ENCODE measurements at places on chromosomes 7 and 10.

DNA sequence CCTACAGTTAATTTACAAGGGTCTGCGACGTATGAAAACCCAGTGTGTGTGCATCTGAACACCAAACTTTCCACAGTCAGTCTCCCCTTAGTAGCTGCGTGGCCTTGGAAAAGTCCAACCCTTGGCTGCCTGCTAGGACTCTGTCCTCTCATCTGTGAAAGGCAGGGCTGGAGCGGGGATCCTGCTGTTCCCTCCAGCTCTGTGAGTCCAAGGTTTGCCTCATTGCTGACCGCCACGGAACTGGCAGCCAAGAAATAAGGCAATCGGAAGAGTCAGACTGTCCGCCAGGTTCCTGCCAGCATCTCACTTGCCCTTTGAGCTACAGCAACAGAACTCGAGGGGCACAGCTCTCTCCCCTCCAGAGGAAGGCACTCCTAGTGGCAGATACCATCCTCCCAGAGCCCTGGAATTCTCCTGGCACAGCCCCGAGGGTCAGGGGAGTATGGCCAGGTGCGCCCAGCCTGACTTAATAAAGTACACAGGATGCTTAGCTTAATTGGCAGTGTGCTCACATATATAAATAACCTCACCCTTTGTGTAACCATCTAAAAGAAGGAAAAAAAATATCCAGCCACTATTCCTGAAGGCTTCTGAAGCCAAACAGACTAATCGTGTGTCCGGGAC is 530.1 kb upstream of the FOXK1 start:
- no peak for DNase-seq

GRCh38 chr7:123193235-123193634 is 6.5 kb downstream of the SLC13A1 start:
- DNase-seq: no peak

- no peak for DNase-seq
These were observed 59.8 kb upstream of the CYP2C9 start for GRCh38 chr10:94878649-94879048.

GRCh38 chr7:4241791-4242190 is 440.3 kb upstream of the FOXK1 start:
- DNase-seq: no peak

GRCh38 chr10:80938903-80939302 is 401.2 kb downstream of the SH2D4B start:
- no peak for DNase-seq

GRCh38 chr7:77887567-77887966 is 89.0 kb downstream of the PHTF2 start:
- peak; percentile 78 for DNase-seq

GRCh38 chr7:36707898-36708297 is 16.4 kb downstream of the AOAH start:
- DNase-seq: no peak

DNA sequence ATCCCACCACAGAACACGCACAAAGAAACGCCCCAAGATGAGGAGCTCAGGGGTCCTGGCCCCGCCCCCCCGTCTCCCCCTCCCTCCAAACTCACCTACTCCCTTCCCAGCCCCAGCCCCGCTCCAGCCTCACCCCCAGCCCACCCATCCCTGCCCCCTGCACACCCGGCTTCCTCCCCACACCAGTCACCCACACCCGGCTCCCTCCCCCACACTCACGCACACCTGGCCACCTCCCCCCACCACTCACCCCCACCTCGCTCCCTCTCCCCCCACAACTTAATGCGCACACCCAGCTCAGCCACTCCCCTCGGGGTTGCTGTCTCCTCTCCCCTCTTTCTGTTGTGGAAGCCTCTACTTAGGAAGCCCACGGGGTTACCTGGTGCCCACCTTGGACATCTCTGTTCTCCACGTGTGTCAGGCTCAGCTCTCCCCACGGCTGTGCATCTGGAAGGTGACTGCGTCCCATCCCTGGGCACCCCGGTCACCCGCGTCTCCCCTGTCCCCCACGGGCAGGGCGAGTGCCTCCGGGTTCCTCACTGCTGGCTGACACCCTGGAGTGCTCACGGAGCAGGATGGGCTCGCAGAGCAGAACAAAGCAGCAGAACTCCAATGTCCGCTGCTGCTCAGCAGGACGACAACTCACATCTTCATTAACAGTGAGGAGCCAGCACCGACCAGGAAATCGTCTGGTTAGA is 166.8 kb downstream of the USP6NL start:
- DNase-seq: no peak

- no peak for DNase-seq
These were observed 33.6 kb downstream of the PRR15 start for GRCh38 chr7:29597266-29597665.

- no peak for DNase-seq
These were observed 14.7 kb downstream of the COL1A2 start for GRCh38 chr7:94409200-94409948.

DNA sequence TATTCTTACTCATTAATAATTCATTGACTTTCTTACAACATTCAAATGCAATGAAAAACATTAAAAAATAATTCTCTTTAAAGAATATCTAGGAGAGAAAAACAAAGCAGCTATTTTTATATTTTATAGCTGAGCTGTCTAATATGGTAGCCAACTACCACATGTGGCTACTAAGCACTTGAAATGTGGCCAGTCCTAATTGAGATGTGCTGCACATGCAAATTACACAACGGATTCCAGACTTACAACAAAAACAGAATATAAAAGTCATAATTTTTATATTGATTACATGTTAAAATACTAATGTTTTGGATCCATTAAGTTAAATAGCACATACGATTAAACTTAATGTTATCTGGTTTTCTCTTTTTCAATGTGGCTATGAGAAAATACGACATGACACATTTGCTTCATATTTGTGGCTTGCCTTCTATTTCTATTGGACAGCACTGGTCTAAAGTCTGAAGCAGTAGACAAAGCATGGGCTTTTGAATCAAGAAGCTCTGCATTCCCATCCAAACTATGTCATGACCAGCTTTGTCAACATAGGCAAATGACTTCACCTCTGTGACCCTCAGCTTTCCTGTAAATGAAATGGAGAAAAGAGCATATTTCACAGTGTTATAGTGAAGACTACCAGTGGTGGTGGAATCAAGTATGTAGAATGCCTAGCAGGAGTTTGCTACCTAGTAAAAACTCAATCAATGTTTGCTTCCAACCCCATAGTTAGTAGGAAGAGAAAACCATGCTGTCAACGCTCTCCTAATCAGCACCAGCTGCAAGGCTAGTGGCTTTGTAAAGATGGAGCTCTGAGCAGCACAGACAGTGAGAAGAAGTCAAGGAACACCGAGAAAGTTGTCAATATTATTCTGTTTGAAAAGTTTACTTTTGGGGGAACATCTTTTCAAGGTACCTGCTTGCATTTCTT is 37.1 kb upstream of the GDF10 start:
- DNase-seq: peak; percentile 31

GRCh38 chr7:149097088-149097487 is 6.6 kb upstream of the ZNF786 start:
- DNase-seq: no peak

DNA sequence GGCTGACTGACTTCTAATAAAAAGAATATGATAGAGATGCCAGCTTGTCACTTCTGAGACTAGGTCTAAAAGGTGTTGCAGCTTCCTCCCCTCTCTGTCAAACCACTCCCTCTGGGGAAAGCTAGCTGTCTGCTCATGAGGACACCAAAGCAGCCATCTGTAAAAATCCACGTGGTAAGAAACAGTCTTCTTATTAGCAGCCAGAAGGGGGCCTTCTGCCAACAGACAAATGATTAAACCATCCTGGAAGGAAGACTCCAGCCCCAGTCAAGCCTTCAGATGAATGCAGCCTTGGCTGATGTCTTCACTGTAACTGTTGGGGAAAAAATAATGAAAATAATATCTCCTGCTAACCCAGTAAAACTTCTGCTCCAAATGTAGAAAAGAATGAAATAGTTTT is 41.9 kb upstream of the DAGLB start:
- DNase-seq: no peak

DNA sequence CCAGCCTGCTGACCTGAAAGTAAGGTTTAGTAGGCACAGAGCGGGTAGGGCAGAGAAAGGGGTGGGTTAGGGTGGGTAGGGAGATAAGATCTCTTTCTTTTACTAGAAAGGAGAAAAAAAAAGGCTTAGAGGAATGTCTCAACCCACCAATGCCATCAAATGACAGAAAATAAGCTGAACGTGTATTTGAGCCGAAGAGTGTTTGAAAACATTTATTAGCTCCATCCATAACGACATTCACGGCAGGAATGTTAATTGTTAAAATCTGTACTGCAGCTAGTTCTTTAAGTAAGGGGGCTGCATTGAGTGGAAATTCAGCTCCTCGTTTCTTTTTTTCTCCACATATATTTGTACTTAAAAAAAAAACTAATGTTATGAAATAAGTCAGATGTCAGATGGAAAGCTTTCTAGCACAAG is 63.7 kb upstream of the ARID5B start:
- DNase-seq: no peak

- no peak for DNase-seq
These were observed 183.9 kb upstream of the MEOX2 start for GRCh38 chr7:15870347-15870746.

GRCh38 chr7:29457565-29458011 is 106.0 kb upstream of the PRR15 start:
- DNase-seq: no peak

GRCh38 chr7:25775999-25776743 is 375.8 kb upstream of the NFE2L3 start:
- no peak for DNase-seq

- DNase-seq: no peak
These were observed 32.1 kb downstream of the EN2 start for GRCh38 chr7:155489862-155490696.

DNA sequence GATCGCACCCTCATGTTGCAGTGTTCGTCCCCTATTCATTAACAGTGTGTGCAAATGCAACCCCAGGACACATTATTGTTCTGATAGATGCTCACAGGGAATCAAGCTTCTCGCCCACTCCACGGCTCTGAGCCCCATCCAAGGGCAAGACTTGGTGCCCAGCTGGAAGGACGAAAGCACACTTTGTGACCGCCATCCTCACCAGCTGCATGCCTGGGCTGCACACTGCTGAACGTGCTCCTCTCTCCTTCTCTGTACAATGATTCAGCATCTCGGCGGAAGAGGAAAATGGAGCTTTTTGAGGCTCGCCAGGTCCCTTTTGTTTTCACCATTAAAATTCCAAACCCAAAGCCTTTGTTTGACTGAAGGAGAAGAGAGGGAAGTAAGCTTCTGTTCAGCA is 41.9 kb downstream of the MKI67 start:
- no peak for DNase-seq

DNA sequence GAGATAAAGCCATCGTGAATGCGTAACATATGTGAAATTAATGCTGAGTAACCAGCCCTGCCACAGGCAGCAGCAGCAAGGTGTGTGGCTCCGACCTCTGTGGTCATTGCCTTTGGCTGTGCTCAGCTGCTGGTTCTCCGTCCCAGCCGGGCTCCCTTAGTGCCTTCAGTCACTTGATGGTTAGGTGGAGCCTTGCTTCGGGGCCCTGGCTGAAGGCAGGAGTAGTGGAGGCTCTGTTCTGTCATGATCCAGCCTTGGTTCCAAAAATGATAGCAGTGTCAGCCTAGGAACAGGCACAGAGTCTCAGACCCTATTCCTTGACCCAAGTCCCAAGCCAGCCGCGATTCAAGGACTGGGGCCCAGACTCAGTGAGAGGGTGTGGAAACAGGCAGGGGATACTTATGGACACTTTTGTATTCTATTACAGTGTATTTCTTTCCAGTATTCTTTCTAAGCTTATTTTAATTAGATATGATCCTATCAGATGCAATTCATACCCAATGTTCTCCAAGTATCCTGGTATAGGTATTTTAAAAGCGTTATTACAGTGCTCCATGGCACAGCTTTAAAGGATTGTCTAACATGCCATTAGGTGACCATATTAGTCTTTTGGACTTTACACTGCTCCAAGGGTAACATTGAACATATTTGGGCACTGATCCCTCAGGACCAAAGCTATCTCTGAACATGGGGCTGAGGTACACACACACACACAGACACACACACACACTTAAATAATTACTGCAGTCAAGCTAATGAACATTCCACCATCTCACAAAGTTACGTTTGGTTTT is 9.0 kb downstream of the SCART1 start:
- no peak for DNase-seq

DNA sequence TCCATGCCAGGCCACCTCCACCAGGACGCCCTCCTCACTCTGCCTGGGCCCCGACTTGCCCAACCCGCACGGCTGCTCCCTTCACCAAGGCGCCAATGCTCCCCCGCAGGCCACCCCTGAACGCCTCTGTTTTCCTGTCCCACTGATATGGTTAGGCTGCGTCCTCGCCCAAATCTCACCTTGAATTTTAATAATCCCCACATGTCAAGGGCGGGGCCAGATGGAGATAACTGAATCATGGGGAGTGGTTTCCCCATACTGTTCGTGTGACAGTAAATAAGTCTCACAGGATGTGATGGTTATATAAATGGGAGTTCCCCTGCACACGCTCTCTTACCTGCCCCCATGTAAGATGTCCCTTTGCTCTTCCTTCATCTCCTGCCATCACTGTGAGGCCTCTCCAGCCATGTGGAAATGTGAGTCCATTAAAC is 29.8 kb downstream of the RSU1 start:
- DNase-seq: no peak

- DNase-seq: no peak
These were observed 8.1 kb downstream of the DDC start for GRCh38 chr7:50557099-50557498.

- no peak for DNase-seq
These were observed 83.7 kb upstream of the EFCAB10 start for GRCh38 chr7:105664816-105665525.

DNA sequence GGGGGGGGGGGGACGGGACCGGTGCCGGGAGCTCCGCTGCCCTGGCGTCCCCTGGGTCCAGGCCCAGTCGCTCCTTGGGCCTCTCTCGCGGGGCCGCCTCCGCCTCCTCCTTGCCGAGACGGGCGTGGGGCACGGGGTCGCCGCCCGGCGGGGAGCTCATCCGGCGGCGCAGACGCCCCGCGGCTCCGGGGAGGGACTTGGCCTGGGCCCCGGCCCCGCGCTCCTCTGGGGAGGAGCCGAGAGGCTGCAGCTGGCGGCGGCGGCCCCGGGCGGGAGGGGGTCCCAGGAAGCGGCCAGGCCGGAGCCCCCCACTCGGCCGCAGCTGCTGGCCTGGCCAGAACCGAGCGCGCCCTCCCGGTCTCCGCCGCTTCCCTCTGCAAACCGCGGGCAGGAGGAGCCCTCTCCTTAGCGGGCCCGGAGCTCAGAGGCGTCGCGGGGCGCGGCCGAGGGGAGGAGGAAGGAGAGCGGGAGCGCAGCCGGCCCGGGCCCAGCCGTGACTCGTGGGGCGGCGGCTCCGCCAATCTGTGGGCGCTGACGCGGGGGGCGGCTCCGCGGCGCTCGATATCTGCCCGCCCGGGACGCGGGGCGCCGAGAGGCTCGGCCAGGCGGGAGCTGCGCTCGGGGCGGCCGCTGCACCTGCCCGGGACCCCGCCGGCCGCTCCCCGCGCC is at the start of gene FAM20C:
FAM20C (plus strand) TSS at position 591 of the 669 bp plus-strand sequence. CDS start 629 bp downstream, outside the sequence.
- DNase-seq: no peak

GRCh38 chr10:35872671-35873070 is 230.6 kb upstream of the FZD8 start:
- no peak for DNase-seq

GRCh38 chr10:16942381-16943078 is 125.3 kb upstream of the RSU1 start:
- DNase-seq: no peak

All from AG04449 (cell line).